Activated effector memory CD4-positive, alpha-beta T cell treated with anti-CD3 and anti-CD28 coated beads, Interleukin-2, amount 50 U/mL, for 16 hours (primary cell): ENCODE measurements at places on chromosomes 6 and 20.
A peak's percentile ranks its signal among the peaks of the same experiment; 100 is the strongest.

DNA sequence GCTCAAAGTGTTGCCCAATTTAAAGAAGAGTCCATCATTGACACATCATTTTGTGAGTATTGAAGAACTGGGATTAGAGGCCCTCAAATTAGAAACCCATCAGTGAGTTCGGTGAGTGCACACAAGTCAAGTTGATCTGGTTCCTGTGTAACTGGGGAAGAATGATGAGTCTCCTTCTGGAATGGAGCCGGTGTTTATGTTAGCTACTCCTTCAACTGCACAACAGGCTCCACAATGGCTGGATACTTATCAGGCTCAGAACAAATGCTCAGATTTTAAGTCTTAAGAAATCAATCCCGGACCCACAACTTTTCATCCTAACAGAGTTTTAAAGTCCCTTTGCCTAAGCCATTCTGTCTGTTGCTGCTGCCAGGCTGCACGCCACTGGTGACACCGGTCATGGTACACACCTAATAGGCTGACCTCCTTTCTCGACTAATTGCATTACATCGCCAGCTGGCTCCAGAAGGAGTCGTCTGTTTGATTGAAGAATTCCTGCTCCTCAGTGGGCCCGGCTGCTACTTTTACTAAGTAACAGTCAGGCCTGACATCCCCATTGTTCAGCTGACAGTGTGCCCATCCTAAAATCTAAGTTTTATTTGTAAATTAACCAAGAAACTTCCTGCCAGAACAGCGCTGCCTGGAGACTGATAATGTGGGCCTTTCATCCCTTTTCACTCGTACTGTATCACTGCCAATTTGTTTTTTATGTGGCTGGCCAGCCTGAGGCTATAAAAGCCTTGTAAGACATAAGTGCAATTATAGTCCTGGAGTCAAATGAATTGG is 130.4 kb downstream of the INSM1 start:
- DNase-seq = no peak

- no peak for DNase-seq
These were observed 176.2 kb downstream of the KIF16B start for GRCh38 chr20:16397086-16397485.

DNA sequence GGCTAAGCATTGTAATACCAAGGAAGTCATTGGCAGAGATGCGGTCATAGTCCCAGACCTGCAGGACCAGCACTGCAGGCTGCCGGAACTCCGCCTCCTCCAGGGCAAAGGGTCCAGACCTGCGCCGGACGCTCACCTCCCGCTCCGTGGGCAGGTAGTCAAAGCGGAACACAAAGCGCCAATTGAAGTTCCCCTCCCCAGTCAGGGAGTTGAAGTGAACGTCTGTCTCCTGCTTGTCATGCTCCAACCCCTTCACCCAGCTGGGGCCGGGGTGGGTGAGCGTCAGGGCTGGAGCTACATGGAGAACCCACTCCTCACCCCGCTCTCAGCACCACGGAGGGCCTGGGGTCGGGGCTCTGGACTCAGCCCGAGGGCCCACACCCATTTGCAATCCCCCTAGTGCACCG is 18.2 kb downstream of the ERGIC3 start:
- DNase-seq = no peak

- no peak for DNase-seq
These were observed 23.3 kb downstream of the ADGRG6 start for GRCh38 chr6:142325111-142325510.

GRCh38 chr6:41644297-41644879 is 6.1 kb downstream of the MDFI start:
- DNase-seq = peak; percentile 44

DNA sequence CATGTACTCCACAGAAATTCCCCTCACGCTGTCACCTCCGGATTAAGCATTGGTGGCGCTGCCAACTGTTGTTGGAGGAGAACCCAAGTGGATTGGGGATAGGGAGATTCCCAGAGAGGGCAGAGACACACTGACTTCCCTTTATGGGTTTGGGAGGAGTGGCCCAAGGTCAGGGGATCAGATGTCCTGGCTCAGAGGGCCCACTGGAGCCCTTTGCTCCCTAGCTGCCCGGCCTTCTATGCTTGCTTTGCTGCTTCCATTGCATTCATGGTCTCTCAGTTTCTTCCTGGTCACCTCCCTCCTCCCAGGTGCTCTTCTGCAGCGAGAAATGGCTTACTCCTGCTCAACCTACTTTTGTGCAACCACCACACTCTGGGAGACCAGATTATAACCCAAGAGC is 14.3 kb downstream of the CUL9 start:
- peak; percentile 14 for DNase-seq

- no peak for DNase-seq
These were observed 553.2 kb downstream of the CD83 start for GRCh38 chr6:14670806-14671205.

DNA sequence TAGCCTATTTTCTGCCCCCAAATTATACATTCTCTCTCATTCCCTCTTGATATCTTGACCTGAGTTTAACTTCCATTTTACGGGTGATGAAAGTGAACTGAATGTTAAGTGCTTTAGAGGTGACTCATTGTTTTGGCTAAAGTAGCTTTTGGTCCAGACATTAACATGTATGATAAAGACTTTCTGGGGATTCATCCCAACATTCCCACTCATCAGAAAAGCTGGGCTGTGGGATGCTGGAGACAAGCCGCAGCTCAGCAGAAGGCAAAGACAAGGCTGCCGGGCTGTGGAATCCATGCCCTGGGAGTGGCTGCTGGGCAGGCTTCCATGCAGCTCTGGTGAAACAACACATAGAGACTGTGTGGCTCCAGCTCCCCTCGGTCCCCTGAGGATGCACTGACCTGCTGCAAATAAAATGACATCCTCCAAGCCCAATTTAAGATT is 89.9 kb upstream of the SYNDIG1 start:
- no peak for DNase-seq
